ENCODE measurements at places on chromosomes 7 and 10.

DNA sequence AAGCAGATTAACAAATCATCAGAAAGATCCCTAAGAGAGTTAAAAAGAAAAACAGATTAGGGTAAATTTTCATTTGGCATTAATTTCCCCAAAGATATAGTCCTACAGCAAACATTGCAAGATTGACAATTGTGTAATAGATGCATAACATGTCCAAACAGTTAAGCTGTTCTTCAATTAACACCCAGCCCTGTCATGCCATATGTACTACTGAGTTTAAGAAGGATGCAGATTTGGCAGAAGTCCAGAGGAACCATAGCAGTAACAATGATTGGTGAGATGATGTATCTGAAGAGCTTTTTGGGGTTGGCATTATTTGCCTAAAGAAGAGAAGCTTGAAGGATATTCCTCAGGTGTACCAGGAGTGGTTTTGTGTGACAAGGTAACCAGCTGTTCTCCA, 287.6 kb downstream of the LRMDA start:
- no peak for DNase-seq

DNA sequence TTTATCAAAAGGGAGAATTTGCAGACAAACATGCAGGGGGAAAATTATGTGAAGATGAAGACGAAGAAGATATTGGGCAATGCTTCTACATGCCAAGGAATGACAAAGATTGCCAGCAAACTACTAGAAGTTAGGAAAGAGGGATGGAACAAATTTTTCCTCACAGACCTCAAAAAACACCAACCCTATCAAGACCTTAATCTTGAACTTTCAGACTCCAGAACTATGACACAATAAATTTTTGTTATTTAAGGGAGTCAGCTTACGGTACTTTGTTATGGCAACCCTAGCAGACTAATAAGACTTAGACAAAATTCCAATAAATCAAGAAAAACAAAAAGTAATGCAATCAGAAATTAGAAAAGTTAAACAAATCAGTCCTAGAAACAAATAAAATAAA, 280.0 kb upstream of the GNAI1 start:
- no peak for DNase-seq

DNA sequence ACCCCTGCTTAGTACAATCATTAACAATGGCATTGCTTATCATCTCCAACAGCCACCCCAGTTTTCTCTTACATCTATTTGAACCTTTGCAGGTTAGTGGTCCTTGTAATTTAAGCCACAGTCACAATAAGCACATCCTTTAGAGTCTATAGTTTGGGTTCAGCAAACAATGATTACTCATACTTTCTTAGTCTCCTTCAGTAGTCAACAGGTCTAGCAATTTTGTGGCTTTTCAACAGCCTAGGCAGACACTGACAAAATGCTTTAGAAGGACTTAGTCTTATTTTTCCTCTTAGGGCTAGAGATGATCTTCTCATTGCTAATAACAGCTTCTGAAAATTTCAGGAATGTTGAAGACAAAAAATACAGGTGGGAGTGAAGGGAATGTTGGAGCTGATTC, 32.3 kb upstream of the FAM204A start:
- DNase-seq, result no peak

DNA sequence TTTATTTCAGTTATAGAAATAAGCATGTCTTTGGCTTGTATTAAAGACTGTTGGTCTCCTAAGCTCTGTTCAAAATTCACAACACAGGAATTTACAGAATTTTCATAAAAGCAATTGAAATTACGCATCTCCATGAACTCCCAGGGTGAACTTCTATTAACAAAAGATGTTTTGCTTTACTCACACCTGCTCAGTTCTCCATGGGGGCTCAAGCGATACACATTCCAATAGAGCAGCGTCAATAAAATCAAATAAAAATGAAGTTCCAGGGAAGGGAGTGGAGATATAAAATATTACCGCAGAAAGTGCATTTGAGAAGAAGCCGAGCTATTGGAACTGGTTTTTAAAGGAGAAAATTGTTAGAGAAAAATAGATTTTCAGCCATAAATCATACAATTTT, 41.5 kb upstream of the ZNF438 start:
- DNase-seq, result no peak

GRCh38 chr10:101043363-101043707, 12.3 kb downstream of the SFXN3 start:
- no peak for DNase-seq

DNA sequence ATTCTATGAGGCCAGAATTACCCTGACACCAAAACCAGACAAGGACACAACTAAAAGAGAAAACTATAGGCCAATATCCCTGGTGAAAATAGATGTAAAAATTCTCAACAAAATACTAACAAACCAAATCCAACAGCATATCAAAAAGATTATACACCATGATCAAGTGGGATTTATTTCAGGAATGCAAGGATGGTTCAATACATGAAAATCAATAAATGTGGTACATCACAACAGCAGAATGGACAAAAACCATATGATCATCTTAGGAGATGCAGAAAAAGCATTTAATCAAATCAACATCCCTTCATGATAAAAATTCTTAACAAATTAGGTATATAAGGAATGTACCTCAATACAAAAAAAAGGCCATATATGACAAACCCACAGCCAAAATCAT, 5.6 kb upstream of the SCART1 start:
- no peak for DNase-seq

DNA sequence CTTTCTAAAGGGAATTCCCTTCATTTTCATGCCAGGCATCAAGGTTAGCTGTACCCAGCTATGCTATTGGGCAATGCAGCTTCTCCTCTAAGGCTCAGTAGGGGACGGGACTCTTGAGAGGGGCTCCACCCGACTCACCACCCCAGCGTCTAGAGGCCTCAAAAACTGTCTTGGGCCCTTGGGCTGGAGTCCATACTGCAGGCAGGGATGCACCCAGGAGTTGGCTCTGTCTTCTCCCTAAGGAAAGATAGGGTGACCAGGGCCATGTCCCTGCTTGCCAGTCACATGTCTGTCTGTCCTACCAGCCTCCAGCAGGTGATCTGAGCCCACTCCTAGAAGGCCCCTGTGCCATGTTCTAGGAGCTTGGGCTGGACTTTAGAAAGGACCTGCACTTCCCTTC, 1.2 kb downstream of the OPN4 start:
- DNase-seq, result no peak

DNA sequence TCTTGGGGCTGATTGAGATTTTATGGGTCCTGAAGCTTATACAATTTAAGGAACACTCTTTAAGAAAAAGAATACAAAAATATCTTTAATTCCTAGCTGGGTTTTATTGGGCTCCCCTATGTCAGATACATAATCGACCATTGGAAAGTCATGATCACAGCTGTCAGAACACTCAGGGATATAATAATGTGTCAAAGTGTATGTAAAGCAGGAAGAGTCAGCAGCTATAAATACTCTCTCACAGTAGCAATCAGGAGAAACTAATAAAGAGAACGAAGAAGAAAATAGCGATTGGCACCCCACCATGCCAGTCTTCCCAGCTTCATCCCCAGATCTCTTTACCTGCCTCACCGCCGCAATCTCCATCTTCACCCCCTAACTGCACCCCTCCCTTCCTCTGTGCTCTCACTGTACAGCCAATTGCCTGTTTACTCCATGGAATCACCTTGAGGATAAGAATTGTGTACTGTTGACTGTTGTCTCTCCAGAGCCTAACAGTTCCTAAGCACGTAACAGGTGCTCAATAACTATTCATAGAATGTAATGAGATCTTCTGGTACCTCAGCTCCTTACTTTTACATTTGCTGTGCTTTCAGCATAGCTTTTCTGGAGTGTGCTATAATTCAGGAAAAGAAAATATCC, 24.0 kb upstream of the WNT8B start:
- DNase-seq, result no peak

DNA sequence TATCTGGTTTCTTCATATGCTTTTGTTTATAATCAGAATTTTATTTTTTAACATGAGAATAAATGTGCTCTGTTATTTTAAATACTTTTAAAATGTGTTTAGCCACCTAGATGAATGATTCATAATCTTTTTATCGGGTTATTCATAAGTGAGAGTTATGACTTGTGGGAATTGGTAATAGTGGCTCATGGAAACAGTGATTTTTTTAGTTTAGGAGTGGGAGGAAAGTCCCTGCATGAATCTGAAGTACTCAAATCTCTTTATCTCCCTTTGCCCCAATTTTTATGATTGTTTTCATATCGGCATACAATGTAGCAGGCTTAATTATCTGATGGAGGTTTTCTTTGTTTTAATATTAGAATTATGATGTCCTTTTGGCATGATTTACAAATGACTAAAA, 42.9 kb downstream of the TAX1BP1 start:
- no peak for DNase-seq

DNA sequence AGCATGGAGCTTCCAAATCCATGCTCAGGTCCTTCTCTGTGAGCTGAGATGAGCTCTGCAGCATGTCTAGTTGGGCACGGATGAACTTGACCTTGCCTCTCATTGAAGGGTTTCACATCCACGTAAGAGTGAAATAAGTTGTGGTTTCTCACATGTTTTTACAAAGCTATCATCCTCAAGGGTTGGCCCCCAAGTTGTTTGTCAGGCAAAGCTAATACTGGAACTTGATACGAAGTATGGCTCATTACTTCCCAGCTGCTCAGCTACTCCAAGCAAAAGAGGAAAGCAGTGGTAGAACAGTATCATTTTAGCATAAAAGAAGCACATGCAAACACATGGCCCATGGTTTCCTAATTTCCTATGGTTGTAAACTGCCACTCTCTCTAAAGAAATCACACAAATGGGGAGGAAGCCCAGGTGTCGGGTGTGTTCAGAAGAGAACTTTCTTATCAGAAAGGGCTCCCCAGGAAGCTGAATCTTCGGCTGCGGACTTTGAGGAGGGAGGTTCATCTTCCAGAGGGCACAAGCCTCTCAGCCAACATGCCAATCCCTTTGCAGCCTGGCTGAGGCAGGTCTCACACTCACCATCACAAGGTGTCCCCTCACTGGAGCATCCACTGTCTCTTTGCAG, 45.3 kb downstream of the PDLIM1 start:
- no peak for DNase-seq

Measured in KG1 (cell line).